ENCODE measurements at places on chromosomes 1 and 21.

GRCh38 chr21:16535102-16535422 lies 805.3 kb downstream of the USP25 start:
- DNase-seq, result no peak

- no peak for DNase-seq
Measured at GRCh38 chr21:16134134-16134533, 404.4 kb downstream of the USP25 start.

GRCh38 chr21:46196733-46197132 lies 12.5 kb upstream of the SPATC1L start:
- DNase-seq, result no peak

GRCh38 chr1:29465755-29466154 lies 229.4 kb downstream of the PTPRU start:
- DNase-seq, result no peak

DNA sequence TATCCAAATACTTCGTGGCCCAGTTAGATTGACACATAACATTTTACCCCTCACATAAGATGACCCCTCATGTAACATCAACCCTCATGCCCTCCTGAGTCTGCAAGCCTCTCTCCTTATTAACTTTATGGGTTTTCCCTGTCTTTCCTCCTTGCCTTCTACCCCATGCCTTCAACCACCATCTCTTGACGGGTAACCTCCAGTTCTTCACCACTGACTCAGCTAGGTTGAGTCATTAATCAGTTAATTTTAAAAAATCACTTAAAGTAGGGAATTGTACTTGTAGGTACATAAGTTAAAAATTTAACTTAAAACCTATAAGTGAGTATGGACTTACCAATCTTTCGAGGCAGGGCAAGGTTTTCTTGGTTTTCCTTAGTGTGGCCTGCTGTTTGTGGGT lies 330.7 kb downstream of the CAMTA1 start:
- DNase-seq, result no peak

DNA sequence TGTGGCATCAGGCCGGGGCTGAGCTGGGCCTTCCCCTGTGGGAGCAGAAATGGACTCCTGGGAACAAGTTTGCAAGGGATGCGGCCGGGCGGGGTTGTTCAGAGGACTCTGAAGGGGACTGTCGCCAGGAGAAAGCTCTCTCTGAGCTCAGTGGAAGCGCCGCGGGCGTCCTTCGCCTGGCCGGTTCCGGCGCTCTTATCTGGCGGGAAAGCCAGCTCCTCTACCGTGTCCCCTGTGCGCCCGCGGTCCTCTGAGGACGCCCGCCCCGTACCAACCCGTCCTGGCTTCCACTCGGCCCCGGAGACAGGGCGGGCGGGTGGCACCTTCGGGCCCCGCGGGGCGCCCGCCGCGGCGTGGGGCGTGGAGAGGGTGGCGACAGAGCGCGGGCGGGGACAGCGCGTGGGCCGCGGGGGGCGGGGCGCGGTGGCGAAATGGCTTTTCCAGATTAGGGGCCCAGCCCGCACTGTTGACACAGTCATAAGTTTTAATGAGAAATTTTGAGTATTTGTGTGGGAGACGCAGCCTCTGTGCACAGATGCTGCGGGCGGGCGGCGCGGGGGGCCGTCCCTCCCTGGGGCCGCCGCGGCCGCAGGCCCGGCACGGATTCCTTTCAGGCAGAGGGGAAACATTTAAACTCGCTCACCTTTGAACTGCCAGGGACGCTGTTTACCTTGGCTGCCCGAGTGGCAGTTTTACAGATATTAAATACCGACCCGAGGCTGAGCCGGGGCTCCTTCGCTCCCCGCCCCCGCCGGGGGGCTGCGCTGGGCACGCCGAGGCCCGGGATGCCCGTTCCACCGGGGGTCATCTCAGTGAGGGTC lies 70.2 kb downstream of the FOXD2 start:
- peak; percentile 74 for DNase-seq

DNA sequence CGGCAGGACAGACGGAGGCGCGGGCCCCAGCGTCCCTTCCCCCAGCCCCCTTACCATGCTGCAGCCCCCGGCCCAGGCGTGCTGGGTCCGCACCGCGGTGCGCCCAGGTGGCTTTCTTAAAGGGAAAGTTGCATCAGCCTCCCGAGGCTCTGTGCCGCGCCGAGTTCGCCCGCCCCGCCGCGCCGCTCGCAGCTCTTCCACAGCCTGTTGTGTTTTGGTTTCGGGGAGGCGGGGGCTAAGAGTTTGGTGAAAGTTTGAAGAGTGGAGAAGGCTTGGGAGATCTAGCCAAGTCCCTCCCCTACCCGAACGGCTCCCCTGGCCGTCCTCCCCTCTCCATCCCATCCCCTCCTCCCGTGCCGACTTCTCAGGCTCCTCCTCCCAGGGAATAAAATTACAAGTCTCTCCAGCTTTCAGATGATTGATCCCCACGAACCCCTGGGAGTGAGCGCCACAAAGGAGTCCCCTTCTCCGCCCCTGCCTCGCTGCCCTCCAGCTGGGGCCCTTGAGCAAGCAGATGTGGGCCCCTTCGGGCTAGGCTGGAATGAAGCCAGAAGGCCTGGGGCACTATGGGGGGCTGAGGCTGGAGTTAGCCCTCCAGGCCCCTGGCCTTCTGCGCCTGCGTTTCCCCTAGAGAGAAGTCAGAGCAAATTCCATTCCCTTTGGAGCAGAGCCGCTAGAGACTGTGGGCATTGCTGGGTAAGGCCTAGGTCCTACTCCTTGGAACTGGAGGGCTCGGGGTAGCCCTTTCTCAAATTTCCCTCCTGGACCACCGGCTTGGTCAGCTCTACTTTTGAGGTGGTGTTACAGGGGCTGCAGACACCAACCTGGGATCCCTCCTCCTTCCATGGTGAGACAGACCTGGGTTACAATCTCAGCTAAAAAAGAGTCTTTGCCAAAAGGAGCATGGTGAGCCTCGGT lies at the start of gene SLC6A9:
Gene SLC6A9 (minus strand): TSS at position 211 of the 918 bp plus-strand sequence. CDS start 7,185 bp downstream, outside the sequence.
- DNase-seq, result peak; percentile 77

GRCh38 chr1:219330001-219330400 lies 156.3 kb downstream of the LYPLAL1 start:
- no peak for DNase-seq

GRCh38 chr1:53642607-53643006 lies 96.4 kb downstream of the GLIS1 start:
- no peak for DNase-seq

DNA sequence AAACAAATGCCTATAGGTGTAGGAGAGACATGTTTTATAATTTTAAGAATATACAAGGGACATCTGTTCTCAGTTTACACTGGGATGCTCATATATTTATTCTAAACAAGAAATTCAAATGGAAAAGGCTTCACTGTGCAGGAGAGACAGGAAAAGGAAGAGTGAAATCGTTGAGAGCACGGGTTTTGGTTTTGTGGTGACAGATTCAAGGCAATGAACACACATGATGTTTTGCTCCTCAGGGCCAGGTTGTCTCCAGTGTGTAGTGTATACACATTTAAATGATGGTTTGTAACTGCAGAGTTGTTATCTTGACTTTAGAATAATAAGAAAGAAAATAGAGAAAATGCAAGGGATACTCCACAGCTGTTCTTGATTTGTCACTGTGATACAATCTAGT lies 73.7 kb downstream of the S1PR1 start:
- no peak for DNase-seq

DNA sequence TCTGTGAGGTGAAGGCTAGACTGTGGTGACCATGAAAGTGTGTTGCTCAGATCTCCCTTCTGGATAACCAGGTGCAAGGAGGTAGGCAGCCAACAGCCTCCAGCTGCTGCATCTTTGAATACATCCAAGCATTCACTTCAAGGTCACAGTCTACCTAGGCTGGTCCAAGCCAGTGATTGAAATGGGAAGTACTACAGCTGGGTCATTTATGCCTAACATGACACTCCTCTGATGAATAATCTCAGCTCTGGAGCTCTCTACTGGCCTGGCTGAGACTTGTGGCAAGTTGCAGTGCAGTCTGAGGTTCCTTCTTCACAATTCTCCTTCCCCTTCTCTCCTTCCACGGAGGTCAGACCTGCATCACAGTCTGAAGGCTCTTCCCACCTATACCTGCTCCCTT lies 35.0 kb upstream of the ARHGAP29 start:
- DNase-seq, result no peak
